ENCODE measurements at places on chromosomes 12 and 14.

DNA sequence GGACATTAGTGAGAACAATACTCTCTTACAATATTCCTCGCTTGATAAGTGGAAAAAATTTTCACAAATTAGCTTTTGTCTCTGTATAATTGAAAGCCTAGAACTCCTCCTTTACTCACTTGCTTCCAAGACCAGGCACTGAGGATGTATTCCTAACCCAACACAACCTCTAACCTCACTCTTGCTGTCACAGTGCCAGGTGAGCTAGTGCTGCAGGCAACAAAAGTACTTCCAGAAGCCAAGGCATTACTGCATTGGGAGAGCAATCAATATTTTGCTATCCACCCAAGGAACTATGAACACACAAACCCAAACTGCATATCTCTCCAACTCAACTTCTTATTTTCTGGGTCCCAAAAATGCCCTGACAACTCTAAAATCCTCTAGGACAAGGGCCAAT, 1081.0 kb downstream of the VRK1 start:
- DNase-seq, result no peak

DNA sequence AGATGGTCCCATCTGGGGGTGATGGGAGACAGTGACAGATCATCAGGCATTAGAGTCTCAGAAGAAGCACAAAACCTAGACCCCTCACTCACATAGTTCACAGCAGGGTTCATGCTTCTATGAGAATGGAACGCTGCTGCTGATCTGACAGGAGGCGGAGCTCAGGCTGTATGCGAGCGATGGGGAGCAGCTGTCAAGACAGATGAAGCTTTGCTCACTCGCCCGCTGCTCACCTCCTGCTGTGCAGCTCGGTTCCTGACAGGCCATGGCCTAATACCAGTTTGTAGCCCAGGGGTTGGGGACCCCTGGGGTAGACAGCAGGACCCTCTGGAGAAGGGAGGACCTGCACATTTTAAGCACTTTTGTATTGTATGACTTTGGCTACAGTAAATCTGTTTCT, 111.2 kb downstream of the LGMN start:
- DNase-seq, result no peak

DNA sequence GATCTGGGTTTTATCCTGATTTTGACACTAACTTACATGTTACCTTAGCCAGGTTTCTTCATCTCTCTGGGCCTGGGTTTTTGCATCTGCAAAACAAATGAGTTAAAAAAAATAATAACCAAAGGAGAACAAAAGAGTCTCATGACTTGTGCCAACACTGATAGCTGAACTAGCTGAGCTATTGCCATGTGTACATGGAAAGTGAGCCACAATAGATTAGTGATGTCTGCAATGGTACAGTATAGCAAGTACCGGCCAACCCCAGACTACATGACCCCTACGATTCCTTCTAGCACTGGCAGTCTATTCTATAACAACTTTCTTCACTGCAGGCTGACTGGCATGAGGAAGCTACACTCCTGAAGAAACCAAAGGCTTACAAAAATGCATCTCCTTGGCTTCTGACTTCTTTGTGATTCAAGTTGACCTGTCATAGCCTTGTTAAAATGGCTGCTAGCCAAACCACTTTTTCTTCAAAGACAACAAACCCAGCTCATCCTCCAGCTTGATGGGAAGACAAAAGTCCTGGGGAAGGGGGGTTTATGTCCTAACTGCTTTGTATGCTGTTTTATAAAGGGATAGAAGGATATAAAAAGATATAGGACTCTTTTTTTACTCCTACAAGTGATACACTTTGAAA, 123.7 kb downstream of the DAD1 start:
- DNase-seq, result no peak

DNA sequence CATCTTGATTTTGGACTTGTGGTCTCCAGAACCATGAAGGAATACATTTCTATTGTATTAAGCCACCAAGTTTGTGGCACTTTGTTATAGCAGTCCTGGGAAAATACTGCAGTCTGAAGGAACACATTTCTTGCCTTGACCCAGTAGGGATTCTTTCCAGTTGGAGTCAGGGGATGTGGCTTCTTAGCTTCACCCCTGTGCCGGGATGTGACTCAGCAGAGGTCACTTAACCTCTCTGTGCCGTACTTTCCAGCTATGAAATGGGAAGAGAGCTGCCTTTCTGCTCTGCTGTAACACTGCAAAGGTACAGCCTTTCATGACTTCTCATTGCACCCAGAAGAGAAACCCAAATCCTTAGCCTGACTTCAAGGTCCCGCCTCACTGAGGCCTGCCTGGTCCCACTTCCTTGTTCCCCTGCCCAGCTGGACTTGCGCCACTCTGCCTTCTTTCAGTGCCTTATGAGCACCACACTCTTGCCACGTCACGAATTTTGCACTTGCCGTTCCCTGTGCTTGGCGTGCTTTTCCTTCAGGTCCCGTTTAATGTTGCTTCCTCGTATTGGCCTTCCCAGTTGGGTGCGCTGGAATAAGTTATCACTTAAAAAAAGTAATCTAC, 24.2 kb downstream of the CHST11 start:
- no peak for DNase-seq

DNA sequence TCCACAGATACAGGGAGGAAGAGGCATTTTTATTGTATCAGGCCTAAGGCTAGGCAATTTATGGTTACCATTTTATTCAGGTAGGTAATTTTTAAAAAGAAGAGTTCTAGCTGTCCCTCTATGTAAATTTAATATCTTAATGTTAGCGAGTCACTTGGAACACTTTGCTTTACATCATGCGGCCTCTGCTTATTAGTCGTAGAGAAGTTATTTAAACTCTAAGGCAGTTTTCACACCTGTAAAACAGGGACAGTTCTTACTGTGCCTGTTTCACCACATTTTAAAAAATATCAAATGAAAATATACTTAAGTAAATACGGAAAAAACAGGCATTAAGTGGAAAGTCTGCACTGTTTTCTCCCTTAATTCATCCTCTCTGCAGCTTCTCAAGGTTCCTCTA, 71.4 kb upstream of the POC1B start:
- no peak for DNase-seq

DNA sequence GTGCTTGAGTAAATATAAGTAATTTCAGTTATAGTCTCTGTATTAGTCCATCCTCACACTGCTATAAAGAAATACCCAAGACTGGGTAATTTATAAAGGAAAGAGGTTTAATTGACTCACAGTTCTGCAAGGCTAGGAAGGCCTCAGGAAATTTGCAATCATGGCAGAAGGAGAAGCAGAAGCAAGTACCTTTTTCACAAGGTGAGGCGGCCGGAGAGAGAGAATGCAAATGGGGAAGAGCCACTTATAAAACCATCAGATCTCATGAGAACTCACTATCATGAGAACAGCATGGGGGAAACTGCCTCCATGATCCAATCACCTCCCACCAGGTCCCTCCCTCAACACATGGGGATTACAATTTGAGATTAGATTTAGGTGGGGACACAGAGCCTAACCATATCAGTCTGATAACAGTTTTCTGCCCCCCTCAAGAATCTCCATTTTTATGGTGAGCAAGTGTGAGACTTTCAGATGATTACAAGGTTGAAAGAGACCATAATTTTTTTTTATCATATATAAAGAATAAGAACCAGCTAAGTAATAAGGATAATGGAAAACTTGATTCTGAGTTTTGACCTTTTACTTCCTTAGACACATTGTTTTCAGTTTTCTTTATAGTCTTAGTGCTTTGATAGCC, 35.6 kb downstream of the LEMD3 start:
- no peak for DNase-seq

DNA sequence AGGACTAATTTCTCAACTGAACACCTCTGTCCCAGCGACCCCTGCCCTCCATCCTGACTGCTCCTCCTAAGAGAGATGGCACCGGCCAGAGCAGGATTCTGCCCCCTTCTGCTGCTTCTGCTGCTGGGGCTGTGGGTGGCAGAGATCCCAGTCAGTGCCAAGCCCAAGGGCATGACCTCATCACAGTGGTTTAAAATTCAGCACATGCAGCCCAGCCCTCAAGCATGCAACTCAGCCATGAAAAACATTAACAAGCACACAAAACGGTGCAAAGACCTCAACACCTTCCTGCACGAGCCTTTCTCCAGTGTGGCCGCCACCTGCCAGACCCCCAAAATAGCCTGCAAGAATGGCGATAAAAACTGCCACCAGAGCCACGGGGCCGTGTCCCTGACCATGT, 756 bp downstream of the RNASE7 start:
- DNase-seq, result no peak

- DNase-seq, result no peak
Measured at GRCh38 chr12:123050913-123051312, 70.4 kb downstream of the ARL6IP4 start.

GRCh38 chr14:100317912-100318808, 5.0 kb upstream of the SLC25A47 start:
- DNase-seq, result peak; percentile 54

- DNase-seq, result no peak
Measured at GRCh38 chr12:24467226-24467625, 481.7 kb downstream of the BCAT1 start.

DNA sequence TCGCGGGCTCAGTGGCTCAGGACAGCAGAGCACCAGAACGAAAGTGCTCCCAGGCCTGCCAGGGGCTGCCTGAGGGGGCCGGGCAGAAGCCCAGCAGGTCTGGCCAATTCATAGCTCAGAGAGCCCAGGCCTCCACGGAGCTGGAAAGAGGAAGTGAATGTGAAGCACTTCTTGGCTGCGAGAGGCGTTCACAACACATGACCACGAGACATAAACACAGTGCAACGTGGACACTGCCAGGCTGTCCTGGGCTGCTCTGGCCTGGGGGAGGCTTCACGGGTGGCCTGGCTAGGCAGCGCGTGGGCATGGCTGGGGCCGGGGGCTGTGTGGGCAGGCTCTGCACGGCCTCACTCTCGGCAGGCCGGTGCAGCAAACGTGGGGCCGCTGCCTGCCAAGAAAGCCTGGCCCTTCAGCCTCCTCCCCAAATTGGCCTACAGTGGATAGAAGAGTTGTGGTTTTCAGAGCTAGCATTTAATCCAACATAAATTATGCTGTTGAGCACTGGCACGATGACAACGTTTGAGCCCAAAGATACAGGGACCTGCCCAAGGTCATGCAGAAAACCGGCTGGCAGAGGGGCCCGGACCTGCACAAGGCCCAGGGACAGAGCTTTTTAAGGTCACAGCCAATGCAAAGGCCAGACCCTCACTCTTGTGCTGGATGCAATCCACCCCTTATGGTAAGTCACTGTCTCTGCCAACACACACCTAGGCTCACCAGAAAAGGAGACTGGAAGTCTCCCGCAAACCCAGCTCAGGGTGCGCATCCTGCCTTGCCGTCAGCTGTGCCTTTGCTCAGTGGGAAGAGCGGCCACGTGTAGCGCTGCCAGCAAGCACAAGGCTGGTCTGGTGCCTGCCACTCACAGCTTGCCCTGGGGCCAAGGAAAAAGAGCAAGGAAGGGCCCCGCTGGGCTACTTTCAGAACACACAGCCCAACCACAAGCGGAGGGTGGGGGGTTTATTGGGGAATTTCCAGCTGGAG, 8.6 kb downstream of the SLC25A29 start:
- DNase-seq, result no peak

- DNase-seq, result no peak
Measured at GRCh38 chr12:88924162-88924561, 343.9 kb upstream of the KITLG start.

DNA sequence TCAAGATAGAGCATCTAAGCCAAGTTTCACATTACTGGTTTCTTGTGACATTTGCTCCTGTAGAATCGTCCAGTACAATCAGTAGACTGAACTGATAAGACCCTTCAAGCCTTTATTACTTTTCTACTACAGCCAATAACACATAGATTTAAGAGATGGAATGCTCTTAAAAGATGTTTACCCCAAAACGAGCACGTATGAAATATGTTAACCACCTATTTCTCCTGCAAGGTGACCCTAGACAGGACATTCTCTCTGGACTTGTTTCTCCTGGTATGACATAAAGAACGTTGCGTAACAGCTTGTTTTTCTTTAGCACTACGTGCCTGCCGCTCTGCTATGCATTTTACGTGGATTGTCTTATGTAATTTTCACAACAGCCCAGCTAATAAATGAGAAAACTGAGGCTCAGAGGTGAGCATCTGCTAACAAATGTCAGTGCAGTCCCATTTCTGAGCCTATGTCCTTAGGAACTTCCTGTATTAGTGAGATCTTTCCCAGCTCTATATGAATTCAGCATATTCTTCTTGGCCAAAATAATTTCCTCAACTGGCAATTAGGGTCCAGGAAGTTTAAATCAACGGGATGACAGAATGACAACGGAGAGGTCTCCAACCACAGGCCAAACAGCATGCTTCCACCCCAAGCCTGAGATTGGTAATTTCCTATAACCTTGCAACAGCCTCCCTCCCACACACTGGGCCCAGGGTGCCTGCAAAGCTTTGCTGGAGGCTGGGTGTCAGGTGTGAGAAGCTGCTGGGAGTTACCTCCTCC, 3.7 kb downstream of the NFKBIA start:
- DNase-seq, result no peak

GRCh38 chr14:97975216-97975615, 1178.0 kb downstream of the VRK1 start:
- no peak for DNase-seq

DNA sequence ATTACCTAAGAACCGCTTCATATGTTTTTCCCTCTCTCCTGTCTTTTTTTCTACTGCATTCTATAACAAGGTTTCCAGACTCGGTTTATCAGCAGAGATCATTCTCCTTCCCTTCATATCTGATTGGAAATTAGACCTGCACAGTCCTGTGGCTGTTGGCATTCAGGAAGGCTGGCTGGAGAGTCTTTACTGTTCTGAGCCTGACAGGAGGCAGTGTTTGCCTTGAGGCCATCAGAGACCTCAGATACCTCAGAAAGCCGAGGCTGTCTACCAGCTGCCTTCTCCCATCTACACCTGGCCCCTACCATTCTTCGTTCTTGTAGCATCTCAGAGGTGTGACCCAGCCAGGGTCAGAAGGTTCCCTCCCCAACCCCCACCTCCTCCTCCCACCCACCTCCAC, 182.0 kb downstream of the CAND1 start:
- no peak for DNase-seq

Measured in stimulated activated CD8-positive, alpha-beta memory T cell treated with anti-CD3 and anti-CD28 coated beads, Interleukin-4, amount 100 ng/mL, for 1 hour (primary cell).